ENCODE measurements at places on chromosomes 16 and 17.

DNA sequence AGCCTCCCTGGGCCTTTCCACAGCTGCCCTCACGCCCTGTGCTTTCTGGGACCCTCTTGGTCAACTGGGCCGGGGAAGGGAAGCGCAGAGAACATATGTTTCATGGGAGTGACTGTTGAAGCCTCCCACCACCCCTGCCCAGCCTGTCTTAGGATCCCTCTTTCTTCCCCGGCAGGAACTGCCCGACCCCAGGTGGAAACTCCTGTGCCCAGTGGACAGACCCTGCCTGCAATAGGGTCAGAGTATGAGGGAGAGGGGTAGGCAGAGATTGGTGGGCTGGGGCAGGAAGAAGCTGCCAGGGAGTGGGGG, 10.5 kb downstream of the HEXIM2 start:
- no peak for DNase-seq

GRCh38 chr16:57667526-57668262, 412 bp upstream of the ADGRG3 start:
- no peak for DNase-seq

GRCh38 chr16:2783581-2784357, 3.6 kb downstream of the PRSS33 start:
- no peak for DNase-seq

GRCh38 chr17:70081885-70082284, 6.9 kb downstream of the KCNJ16 start:
- no peak for DNase-seq

GRCh38 chr16:67407788-67408452, 8.4 kb downstream of the ZDHHC1 start:
- DNase-seq = no peak

- no peak for DNase-seq
Measured at GRCh38 chr17:1563786-1564613, 1.4 kb upstream of the PITPNA start.

- DNase-seq = no peak
Measured at GRCh38 chr17:45414990-45415881, 17.4 kb downstream of the ARHGAP27 start.

GRCh38 chr17:39618246-39618913, 8.4 kb upstream of the PPP1R1B start:
- no peak for DNase-seq

GRCh38 chr16:55701442-55702319, 45.9 kb downstream of the SLC6A2 start:
- DNase-seq = no peak

GRCh38 chr16:1010251-1010650, 28.7 kb downstream of the SOX8 start:
- no peak for DNase-seq

All from activated naive CD4-positive, alpha-beta T cell (primary cell).